CD4-positive, alpha-beta T cell treated with Interleukin-1 beta for 1 hour (primary cell): ENCODE measurements at places on chromosomes 4 and X.

DNA sequence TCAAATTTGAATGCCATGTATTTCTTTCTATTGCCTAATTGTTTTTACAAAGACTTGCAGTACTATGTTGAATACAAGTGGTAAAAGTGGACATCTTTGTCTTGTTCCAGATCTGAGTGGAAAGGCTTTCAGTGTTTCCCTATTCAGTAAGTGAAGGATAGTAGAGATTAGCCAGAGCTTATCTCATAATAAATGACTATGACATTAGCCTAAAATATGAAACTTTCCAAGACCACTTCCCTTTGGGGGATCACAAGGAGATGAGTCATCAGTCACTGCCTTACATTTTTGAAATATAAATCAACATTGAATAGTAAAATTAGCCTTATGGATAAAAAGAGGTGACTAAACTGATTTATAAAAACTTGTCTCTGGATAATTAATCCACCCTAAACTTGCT lies 554.1 kb upstream of the MAGEB2 start:
- no peak for DNase-seq

DNA sequence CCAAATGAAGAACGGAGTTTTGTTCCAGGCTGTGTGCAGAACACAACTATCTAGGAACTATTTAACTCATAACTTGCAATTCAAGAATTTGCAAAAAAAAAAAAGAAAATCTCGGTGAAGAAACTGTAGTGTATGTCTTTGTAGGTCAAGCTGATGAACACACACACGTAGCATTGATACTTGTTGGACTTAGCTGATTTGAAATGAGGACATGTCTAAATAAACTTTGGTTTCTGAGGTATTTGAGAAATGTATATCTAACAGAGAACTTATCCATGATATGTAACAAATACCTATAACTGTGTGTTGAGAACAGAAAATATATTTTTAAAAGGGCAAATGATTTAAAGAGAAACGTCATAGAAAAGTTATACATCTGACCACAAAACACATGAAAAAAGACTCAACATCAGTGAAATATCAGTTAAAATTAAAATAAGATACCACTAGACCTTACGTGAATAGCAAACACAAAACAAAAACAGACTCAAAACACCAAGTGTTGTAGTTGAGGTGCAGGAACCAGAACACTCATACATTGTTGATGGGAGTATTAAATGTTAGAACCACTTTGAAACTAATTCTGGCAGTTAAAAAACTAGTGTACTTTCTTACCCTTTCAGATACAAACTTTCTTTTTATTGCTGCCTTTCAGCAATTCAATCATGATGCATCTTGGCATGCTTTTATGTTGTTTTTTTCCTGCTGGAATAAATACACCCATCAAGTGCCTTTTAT lies 1535.8 kb upstream of the PCDH10 start:
- no peak for DNase-seq

DNA sequence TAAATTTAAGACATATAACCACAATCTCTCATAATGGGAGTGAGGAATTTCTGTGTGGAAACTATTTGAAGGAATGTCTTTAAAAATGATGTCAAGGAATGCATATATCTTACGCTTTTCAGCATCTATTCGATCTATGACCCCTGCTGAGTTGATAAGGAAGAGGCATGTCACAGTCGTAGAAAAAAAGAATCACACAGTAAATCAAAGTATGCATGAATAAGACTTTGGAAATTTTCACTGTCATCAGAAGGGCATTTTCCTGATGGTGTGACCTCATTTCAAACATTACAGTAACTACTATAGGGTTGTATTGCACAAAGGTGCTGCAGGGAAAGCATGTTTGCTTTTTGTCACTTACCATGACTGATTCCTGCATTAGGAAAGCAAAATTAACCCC lies 41.5 kb downstream of the REELD1 start:
- DNase-seq: no peak

DNA sequence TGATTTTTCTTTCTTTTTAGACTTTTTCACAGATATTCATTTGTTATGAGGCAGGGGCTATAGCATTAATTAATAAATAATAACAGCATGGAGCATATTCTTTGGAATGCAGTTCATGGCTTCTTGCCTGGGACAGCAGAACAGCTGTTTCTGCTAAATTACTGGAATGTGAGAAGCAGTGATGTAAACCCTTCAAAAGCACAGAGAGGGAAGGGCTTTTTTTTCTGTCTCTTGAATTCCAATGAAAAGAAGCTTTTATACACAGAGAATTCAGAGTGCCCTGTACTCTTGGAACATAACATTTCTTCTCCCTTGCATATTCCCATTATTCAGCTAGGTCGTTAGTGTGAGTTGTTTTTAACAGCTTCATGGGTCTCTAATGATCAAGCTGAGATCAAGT lies 28.5 kb upstream of the ANK2 start:
- no peak for DNase-seq

DNA sequence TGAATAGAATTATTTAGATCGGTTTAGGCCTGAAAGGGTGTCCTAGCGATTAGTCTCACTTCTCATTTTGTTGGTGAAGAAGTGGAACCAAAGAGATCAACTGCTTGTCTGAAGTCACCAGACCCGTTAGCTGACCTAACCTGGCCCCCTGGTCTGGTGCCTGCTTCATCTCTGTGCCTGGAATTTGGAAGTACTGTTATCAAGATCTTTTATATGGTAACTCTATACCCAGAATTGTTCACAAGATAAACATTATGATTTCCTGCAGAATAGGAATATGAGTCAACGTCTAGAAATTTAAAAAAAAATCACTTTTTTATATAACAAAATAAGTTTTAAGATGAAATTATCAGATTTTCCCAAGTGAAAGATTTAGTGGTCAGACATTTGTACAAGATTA lies 37.2 kb downstream of the LRP2BP start:
- no peak for DNase-seq

- DNase-seq: no peak
Measured at GRCh38 chr4:75154994-75155393, 222.1 kb downstream of the PARM1 start.

DNA sequence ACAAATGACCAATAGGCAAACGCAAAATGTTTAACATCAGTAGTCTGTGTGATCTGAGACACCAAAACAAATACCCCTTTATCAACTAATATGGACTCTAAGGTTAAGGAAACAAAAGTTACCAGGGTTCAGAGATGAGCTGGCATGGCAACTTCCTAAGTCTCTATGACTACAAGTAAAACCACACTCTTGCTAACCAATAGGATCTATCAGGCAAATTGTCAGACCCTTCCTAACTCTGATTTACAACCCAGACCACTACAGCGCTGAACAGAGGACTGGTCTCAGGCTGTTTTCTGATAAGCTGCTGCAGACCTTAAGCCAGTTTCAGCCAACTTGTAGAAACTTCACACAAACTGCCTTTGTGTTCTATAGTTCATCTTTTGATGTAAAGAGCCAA lies 608.0 kb downstream of the TLL1 start:
- DNase-seq: no peak

- no peak for DNase-seq
Measured at GRCh38 chr4:143289370-143289769, 47.3 kb upstream of the GAB1 start.

- DNase-seq: no peak
Measured at GRCh38 chr4:186516287-186516686, 39.1 kb downstream of the MTNR1A start.

- DNase-seq: no peak
Measured at GRCh38 chr4:177607111-177607573, 164.9 kb upstream of the AGA start.

GRCh38 chrX:123486297-123486696 lies 246.6 kb downstream of the THOC2 start:
- DNase-seq: no peak

DNA sequence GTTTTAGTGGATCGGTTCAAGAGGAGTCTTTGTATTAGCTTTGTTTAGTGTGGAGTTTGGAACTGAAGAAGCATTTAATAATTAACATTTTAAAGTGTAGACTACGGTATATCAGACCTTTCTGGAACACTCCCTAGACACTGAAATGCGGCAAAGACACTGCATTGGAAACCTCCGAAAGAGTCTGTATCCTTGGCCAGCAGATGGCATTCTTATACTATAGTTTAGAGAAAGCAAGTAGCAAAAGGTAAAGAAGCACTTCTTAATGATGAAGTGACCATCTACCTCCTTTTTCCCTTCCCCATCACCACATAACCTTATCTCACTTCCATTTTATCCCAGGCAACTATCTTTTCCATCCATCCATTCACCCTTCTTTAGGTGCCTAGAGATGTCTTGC lies 7.6 kb downstream of the FABP2 start:
- peak; percentile 61 for DNase-seq

GRCh38 chr4:8199594-8200301 lies 658 bp downstream of the SH3TC1 start:
- DNase-seq: peak; percentile 26

GRCh38 chrX:139126493-139126892 lies 404.0 kb upstream of the F9 start:
- DNase-seq: no peak

- DNase-seq: no peak
Measured at GRCh38 chr4:173418639-173419038, 19.7 kb upstream of the SCRG1 start.

- no peak for DNase-seq
Measured at GRCh38 chr4:185119927-185120630, 23.0 kb upstream of the SLC25A4 start.

GRCh38 chrX:11591723-11592346 lies 73.9 kb downstream of the ARHGAP6 start:
- DNase-seq: no peak

DNA sequence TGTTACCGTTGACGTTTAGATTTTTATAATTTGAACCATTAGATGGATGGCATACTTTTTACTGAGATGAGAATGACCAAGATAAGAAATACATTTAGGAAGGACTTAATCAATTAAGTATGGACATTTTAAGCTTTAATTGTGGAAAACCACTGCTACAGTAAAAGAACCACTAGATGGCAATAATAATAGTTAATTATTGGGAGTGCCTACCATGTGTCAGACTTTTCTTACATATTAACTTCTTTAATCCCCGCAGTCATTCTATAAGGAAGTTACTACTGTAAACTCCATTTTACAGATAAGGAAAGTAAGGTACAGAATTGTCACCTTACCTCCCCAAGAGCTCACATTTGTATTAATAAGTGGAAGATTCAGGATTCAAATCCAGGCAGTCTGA lies 48.5 kb upstream of the MYOZ2 start:
- DNase-seq: no peak

GRCh38 chr4:40214661-40215418 lies 18.0 kb downstream of the RHOH start:
- DNase-seq: no peak

GRCh38 chrX:109967156-109967555 lies 35.8 kb upstream of the TMEM164 start:
- no peak for DNase-seq

DNA sequence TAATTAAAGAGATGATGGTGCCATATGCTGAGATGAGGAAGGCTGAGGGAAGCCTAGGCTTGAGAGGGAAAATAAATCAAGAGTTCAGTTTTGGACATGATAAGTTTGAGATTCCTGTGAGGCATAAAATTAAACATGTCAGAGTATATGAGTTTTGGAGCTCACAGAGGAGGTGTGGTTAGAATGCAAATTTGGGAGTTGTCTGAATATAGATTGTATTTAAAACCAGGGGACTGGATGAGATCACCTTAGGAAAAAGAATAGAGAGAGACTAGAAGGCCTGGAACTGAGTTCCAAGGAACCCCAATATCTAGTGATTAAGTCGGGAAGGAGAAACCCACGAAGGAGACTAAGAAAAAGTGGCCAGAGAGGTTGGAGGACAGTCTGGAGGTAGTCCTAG lies 65.5 kb downstream of the FRMPD3 start:
- DNase-seq: no peak

DNA sequence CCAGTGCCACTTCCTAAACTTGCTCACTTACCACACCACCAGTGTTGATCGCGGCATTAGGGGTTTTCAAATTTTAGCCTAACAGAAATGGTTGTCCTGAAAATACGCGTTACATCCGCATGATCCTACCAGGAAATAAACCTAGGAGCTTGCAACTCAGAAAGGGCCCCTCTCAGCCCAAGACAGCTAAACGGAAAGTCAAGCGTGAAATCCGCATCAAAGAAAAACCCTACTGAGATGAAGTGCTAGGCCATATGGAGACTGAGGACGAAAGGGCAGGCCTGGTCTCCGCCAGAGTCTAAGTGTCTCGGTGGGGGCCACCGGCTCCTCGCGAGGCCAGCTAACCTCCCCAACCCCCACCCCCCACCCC lies 626 bp downstream of the YTHDC1 start:
- DNase-seq: no peak

GRCh38 chr4:128355305-128355704 lies 67.7 kb upstream of the PGRMC2 start:
- no peak for DNase-seq

DNA sequence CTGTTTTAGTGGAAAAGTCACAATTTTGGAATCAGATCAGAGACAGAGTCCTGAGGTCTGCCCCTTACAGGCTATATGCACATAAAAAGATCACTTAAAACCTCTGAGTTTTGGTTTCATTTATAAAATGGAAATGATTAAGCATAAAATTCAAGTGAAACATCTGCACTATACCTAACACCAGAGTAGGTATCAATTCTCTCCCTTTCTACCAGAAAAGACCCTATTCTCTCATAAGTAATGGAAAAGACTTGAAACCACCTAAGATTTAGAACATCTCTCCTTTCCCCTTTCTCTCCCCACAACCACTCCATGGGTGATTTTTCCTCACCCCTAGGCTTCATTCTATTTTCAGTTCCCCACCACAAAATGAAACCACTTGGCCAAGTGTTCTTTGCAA lies 907 bp downstream of the LHFPL1 start:
- no peak for DNase-seq

DNA sequence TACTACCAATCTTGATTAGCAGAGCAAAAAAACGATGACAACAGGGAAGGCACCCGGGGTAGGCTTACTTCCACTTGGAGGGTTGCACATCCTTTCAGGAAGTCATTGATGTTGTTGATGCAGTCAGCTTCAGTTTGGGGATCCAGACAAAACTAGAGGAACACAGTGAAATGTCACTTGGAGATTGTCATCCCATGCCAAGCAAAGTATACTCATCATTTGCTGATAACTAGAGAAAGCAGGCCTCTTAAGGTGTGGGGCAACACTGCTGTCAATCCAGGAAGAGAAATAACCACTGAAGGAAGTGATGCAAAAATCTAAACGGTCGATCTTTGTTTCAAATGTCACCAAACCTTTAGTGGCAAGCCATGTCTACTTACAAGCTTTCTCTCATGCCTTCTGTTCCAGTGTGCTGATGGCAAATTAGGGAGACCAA lies 1.4 kb downstream of the ARHGEF6 start:
- no peak for DNase-seq

GRCh38 chrX:338281-338835 lies 19.8 kb upstream of the GTPBP6 start:
- no peak for DNase-seq

DNA sequence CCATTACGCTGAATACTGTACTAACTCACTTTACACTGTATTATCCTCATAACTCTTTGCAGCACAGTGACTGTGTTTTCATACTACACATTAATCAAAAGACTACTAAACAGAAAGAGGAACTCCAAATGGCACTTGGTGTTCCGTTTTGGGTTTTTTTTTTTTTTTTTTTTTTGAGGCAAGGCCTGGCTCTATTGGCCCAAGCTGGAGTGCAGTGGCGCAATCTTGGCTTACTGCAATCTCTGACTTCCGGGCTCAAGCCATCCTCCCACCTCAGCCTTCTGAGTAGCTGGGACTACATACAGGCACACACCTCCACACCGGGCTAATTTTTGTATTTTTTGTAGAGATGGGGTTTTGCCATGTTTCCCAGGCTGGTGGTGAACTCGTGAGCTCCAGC lies 10.7 kb downstream of the KLHL8 start:
- DNase-seq: peak; percentile 17

- DNase-seq: no peak
Measured at GRCh38 chrX:71493111-71493613, 39.7 kb upstream of the OGT start.

- DNase-seq: no peak
Measured at GRCh38 chrX:34875204-34875603, 67.4 kb upstream of the FAM47B start.
